ENCODE measurements at places on chromosomes 4 and X. TPM values are rescaled to one million over a fixed set of nuclear protein-coding genes. Genes with fewer than 3 reads are reported as not detected.

The XAGE2 gene
- polyA plus RNA-seq: not detected

The ODAPH gene
- not detected for polyA plus RNA-seq

The PNMA3 gene
- polyA plus RNA-seq: 0.28 TPM

The BMPR1B gene
- 0.34 TPM for polyA plus RNA-seq

The LRCH2 gene
- 0.94 TPM for polyA plus RNA-seq

The PRKG2 gene
- polyA plus RNA-seq: 0.16 TPM

The HAND2 gene
- polyA plus RNA-seq: 3.5 TPM

The RPS6KA3 gene
- 18.6 TPM for polyA plus RNA-seq

The HPGDS gene
- polyA plus RNA-seq: 6.1 TPM

The TRIM61 gene
- polyA plus RNA-seq: 1.2 TPM

The MSX1 gene
- polyA plus RNA-seq: 23.0 TPM

The ELOVL6 gene
- 4.2 TPM for polyA plus RNA-seq

The SYN1 gene
- 3.0 TPM for polyA plus RNA-seq

The RAB40AL gene
- not detected for polyA plus RNA-seq

The FAM90A26 gene
- polyA plus RNA-seq: not detected

The XAGE1B gene
- polyA plus RNA-seq: not detected

The TGIF2LX gene
- polyA plus RNA-seq: not detected

Data from adipose tissue (tissue), 3 donors.